ENCODE measurements at places on chromosomes 13 and 19.

- DNase-seq = no peak
Measured at GRCh38 chr13:42703740-42704139, 77.6 kb upstream of the FAM216B start.

GRCh38 chr19:21143854-21144253 is 2.0 kb downstream of the ZNF431 start:
- DNase-seq = no peak

DNA sequence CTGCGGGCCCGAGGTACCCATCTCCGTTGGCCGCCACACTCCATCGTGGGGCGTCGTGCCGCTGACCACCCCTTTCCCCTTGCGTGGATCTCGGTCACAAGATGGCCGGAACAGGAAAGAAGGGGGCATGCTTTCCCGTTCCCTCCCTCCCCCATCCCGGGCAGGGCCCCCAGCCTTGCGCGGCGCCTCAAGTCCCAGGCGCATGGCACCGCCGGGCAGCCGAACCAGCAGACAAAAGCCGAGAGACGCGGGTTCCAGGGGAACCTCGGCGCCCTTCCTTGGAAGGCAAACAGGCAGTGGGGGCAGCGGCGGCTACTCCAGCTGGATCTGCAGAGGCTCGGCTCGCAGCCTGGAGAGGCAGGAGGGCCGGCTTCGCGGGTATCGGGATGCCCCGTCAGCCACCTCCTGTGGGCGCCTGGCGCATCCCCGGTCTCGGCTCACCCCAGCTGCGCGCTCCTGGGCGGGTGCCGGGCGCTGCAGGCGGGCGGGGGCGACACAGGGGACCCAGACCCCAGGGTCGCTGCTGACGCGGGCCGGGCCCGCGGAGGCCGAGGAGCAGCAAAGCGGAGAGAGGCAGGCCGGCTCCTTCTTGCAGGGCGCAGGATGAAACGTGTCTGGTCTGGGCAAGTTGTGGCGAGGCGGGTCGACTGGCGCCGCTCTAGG is 439 bp downstream of the DZIP1 start:
- no peak for DNase-seq

GRCh38 chr13:48477191-48477855 is 55.6 kb downstream of the RCBTB2 start:
- DNase-seq = no peak

Measured in BJ (cell line).